ENCODE measurements at places on chromosomes 16 and 17.

- DNase-seq: no peak
Measured at GRCh38 chr16:50626868-50627267, 54.2 kb downstream of the SNX20 start.

DNA sequence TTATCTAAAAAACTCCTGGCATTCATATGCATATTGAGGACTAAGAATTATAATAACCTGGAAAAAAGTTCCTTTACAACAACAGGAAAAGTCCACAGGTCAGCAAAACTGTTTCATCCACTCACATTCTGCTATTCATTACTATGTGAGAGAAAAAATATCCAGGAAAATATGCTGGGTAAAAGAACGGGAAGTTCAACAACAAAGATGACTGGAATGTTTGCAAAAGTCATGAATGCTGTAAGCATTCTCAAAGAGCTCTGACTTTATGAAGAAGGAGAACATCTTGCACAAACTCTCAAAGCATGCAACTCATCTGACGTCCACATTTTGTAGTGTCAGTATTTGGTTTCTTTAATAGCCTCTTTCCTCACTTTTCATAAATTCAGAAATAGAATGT, 56.9 kb upstream of the ALDH3A1 start:
- DNase-seq: no peak

GRCh38 chr16:26913851-26914250, 152.9 kb upstream of the C16orf82 start:
- DNase-seq: no peak

GRCh38 chr16:70510216-70510615, 13.1 kb downstream of the COG4 start:
- no peak for DNase-seq

DNA sequence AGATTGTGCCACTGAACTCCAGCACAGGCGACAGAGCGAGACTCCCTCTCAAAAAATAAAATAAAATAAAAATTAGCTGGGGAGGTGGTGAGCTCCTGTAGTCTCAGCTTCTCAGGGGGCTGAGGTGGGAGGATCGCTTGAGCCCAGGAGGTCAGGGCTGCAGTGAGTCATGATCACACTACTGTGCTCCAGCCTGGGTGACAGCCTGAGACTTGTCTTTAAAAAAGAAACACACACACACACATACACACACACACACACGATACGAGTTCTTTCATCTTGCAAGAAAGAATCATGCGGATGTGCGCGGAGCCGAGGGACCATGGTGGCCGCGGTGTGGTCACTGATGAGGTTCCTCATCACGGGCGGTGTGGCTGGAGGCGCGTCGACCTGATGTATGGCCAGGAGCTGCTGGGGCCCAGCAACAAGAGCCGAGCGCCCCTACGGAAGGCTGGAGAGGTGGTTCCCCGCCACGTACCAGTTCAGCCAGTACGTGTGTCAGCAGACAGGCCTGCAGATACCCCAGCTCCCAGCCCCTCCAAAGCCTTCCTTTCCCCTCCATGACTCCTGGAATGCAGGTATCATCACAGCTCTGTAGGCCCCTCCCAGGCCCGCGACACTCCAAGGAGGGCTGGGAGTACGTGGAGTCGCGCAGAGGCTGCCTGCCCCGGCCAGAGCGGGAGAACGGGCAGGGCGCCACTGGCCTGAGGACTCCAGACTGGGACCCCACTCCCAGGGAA, 20.7 kb downstream of the NXN start:
- DNase-seq: peak; percentile 60

GRCh38 chr16:14667347-14668266, 26.5 kb downstream of the PLA2G10 start:
- DNase-seq: no peak

DNA sequence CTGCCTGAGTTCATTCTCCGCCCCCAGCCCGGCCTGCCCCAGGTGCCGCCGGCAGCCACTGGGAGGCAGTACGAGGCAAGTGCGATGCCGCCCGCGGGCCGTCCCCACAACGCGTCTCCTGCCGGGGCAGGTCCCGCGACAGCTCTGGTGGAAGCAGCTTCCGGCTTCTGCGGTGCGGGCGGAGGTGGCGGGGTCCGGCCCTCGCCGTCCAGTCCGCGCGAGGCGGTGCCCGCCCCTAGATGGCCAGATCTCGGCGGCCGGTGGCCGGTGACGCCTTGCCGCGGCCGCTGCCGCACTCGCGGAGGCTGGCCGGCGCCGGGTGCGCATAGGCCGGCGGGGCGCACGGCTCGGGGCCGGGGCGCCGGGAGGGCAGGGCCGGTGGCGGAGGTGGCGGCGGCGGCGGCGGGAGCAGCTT, 1.8 kb downstream of the GJD3 start:
- peak; percentile 87 for DNase-seq

GRCh38 chr16:66199189-66199588, 167.3 kb upstream of the CDH5 start:
- no peak for DNase-seq

GRCh38 chr17:48459070-48459844, 29.2 kb upstream of the SKAP1 start:
- no peak for DNase-seq

GRCh38 chr16:75584108-75584507, 17.9 kb downstream of the GABARAPL2 start:
- no peak for DNase-seq

DNA sequence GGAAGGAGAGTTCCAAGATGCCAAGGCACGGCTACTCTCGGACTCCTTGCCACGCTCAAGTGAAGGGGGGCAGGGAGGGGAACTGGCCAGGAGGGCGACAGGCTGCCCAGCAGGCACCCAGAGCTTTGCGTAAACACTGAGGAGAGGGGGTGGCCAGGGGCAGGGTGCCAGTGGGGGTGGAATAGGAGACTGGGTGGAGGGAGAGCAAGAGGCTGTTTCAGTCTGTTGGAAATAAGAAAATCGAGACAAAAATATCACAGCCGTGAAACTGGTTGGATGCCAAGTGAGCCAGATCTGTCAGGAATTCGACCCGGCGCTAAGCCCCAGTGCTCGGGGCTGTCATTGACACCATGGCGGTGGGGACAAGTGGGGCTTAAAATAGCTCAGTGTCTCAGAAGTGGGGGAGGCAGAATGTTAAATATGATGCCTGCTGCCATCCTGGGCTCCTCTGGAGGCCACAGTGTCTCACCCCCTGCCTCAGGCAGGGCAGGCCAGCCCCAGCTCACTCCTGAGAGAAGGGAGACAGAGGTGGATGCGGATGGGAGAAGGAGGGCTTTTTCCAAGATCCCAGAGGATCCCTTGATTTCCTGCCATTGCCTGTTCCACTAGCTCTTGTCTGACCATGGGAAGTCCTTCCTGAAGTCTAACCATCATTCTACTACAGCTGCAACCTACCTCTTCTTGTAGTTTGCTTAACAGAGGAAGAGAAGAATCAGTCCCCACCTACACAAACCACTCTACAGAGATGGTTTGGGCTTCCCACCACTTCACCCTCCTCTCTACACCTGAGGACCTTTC, 9.5 kb downstream of the PNMT start:
- DNase-seq: no peak

DNA sequence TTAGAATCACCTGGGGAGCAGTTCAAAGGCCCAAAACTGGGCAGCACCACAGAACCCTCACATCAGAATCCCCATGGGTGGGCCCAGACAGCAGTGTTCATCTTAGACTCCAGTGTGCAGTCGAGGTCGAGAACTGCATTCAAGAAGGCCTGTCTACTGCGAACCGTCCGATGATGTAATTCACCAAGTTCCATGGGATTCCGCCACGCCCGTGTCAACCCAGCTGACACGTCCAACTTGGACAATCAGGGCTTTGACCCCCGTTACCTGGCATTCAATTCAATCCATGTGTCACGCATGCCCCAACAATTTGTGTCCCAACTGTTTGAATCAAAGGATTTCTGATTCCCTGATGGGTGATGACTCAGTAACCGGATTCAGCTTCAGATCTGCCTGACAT, 9.2 kb downstream of the HSBP1 start:
- no peak for DNase-seq

DNA sequence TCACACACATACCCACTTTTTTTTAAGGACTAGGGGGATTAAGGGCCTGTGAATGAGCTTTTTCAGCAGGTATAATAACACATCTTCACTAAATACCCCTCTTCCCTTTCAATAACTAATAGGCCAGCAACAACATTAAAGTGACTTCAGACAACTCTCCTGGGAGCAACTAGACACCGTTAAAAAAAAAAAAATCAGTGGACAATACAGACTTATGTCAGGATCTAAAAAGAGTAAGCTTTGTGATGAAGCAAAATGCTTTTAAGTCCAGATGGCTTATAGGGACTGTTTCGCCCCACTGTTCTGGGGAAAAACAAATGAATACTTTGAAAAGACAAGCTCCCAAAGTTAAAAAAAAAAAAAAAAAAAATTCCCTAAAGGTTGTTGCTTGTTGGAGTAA, 29.0 kb downstream of the SPAG9 start:
- no peak for DNase-seq
